Skeletal muscle cell (primary cell): ENCODE measurements at places on chromosomes 6 and 20.
A peak's percentile ranks its signal among the peaks of the same experiment; 100 is the strongest.

DNA sequence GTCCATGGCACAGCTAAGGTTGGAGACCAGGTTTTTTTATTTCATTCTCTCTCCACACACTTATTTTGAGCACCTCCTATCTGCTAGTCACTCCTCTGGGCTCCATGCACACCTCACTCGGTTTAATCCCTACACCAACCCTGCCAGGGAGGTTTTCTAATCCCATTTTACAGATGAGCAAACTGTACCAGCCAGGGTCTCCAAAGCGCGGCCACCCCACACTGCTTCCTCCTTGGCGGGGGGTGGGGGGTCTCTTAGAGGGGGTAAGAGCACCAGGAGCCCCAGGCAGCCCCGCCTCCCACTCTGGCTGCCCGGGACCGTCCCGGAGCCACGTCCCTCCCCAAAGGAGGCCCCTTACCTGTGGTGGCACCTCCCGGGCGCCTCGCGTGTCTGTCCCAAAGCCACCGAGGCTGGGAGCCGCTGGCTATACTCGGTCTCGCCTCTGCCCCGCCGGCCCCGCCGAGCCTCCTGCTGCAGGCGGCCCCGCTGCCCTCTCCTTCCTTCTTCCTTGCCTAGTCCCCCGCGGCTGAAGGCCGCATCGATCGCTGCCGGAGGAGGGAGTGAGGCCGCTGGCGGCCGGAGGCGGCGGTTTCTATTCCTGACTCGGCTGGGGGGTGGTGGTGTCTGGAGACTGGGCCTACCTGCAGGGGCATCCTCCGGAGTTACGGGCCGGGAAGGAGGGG, at the start of gene KCNS1:
Gene KCNS1 (minus strand): TSS at position 565 of the 683 bp plus-strand sequence. CDS start 1,891 bp downstream, outside the sequence.
- DNase-seq, result no peak

DNA sequence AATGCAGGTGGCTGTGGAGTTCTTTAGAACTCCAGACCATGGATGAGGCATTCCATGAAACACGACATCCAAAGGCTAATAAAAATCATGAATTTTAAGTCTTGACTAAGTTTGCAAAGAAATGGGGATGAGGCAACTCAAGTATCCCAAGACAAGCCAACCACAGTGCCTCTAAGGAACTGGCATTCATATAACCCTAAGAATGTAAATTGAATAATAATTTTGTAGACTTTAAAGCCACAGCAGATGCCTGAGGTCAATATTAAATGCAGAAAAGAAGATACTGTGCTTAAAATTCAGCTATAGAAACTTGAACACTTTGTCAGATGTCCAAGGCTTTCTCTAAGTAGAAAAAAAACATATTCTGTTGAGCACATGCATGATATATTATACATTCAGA, 54.5 kb downstream of the TFAP2B start:
- no peak for DNase-seq

DNA sequence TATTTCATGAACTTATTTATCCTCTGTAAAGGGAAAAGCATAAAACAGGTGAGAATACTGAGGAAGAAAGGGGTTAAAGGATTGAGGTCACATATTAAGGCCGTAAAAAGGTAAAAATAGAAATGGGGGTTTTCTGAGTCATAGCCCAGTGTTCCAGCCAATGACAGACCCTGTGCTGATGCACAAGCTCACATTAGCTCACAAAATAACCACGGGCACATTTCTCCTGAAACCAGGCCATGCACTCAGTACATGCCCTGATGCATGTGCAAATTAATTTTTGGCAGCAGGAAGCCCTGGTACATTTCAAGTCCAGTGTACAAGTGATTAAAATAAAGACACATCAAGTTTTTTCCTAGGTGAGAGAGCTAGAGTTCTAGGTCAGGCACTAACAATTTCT, 194.4 kb downstream of the TMEM200A start:
- DNase-seq, result peak; percentile 32

DNA sequence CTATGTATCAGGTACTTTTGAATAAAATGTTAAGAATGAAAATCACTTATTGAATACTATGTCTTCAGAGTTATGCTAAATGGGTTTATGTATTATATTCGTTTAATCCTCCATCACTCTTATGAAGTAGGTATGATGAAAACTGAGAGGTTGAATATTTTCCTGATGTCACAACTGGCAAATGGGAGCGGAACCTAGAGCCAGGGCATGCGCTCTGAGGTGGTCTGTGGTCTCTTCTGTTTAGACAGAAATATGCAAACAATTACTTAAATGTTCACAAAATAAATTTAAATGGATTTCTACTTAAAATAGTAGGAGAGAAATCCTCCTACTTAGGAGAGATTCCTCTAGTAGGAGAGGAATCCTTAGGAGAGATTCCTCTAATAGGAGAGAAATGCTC, 21.3 kb upstream of the UTRN start:
- DNase-seq, result no peak

GRCh38 chr6:30572148-30572547, 906 bp downstream of the ABCF1 start:
- no peak for DNase-seq

- DNase-seq, result no peak
These were observed 3.4 kb upstream of the FAM110A start for GRCh38 chr20:830011-830521.

GRCh38 chr6:79374308-79374707, 139.8 kb upstream of the HMGN3 start:
- DNase-seq, result no peak

- peak; percentile 82 for DNase-seq
These were observed 10.6 kb downstream of the NOL4L start for GRCh38 chr20:32574296-32575226.
